ENCODE measurements at places on chromosomes 7 and 10.

DNA sequence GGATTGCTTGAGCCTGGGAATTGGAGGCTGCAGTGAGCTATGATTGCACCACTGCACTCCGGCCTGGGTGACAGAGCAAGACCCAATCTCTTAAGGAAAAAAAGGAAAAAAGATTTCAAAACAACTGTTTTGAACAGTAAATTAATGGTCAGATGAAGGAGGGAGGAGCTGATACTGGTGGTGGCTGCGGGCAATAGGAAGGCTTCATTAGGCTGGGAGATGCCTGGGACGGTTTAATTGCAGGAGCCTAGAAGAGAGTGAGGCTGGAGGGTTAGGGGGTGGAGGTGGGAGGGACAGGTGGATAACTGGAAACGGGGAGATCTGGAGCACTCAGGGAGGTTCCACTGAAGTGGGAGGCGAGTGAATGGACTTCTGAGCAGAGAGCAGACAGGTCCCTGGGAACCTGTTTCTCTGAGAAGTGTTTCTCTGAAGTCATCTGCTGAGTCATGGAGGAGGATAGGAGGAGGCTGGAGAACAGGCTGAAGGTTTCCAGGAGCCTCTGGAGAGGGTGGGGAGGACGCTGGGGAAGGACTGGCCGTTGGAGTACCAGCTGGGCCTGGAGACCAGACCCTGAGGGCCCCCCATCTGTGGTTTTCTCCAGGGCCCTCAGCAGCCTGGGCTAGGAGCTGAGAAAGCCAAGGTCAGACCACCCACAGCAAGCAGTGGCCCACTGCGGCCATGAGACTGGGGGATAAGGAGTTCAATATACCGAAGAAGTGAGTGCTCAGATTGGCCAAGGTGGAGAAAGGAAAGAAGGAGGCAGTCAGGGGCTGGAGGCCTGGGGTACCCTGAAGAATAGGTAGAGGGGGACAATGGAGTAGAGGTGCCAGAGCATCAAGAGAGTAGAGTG lies 14.4 kb upstream of the YWHAG start:
- DNase-seq = no peak

DNA sequence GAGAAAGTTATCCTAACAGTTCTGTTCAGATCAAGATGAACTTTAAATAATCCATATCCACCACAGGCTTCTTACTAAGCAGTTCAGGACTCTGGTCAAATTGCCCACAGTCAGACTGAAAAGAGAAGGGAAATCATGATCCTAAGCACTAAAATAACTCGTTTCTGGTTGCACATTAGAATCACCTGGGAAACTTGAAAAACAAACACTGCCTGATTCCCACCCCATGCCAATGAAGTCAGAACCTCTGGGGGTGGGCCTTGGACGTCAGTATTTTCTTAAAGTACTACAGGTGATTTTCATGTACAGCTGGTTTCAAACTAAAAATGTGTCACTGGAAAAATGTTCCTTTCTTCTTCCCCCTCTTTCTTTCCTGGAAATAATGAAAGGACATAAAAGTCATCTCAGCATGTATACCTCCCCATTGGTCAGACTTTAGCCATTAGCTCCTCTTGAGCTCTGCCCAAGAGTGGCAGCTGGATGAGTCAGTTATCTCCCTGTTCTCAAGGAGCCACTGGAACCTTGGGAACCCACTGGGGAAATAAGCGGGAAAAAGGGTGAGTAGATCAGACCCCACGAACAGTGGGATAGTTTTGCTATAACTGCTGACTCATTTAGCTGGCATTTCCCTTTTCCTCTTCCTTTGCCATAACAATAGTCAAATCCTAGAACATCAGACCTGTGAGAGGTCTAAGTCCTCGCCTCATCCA lies 75.3 kb upstream of the IL6 start:
- no peak for DNase-seq

DNA sequence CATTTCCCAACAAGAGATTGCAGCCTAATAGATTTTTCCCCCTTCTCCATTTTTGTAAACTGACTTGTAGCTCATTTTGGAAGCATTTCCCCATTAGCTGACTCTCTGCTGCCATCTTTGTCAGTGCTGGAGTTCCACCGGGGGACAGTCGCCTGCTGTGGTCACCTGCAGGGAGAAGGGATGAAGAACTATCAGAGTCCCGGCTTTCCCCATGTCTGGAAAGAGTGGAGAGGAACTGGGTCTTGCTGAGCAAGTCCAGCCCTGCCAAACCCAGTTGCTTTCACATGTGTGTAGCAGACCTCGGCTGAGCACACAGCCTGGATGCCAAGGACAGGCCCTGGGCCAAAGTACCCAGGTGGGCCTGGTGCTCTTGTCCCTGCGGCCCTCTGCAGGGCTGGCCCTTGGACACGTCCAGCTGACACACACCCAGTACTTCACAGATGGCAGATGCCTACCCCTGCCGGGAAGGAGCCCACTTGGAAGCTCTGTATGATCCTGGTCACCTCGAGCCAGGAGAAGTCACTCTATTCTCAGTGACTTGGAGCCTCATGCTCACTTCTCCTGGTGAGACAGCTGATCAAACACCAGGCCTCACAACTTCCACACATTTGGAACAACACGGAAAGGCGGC lies 157.3 kb upstream of the NPVF start:
- no peak for DNase-seq

- DNase-seq = no peak
Measured at GRCh38 chr10:71021402-71021801, 133.0 kb upstream of the PCBD1 start.

DNA sequence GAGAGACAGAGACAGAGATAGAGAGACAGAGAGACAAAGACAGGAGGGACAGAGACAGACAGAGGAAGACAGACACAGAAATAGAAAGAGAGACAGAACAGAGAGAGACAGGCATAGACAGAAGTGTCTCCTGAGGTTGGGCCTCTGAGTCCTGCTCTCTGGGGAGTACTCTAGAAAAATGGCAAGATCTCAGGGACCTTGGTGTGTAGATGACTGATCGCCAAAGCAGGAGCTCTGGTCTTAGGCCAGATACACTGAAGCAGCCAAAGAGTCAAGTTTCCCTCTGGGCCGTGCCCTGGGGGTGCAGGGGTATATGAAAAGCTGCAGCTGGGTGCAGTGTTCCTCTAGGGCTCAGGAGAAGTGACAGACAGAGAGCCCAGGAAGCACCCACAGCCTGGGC lies 176.6 kb upstream of the TNS3 start:
- DNase-seq = no peak

GRCh38 chr10:10591715-10592341 lies 425.8 kb upstream of the CELF2 start:
- no peak for DNase-seq

GRCh38 chr7:112740667-112741066 lies 49.5 kb downstream of the TMEM168 start:
- DNase-seq = no peak

- DNase-seq = no peak
Measured at GRCh38 chr7:122273117-122273516, 31.4 kb downstream of the FEZF1 start.

- DNase-seq = no peak
Measured at GRCh38 chr7:47438411-47439029, 143.4 kb downstream of the TNS3 start.

DNA sequence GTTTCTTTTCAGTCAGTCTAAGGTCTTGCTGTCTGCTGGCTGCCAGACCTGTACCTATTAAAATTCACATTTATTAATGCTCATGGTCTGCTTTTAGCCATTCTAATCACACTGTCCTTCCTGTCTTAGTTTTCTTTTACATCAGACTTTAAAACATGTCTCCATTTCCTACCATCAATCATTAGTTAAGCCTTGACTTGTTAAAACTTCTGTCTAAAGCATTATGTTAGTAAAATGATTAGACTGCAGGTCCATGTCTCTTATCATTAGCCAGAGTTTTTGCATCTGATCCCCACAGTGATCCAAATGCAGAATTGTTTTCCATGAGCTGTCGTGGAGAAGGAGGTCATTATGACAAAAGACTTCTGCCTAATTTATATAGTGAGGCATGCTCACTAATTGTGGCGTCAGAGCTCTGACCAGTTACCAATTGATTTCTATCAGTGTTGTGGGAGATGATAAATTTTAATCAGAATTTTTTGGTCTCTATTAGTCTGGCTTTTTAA lies 226.5 kb downstream of the DKK1 start:
- no peak for DNase-seq

- no peak for DNase-seq
Measured at GRCh38 chr7:20470726-20471125, 140.0 kb downstream of the ITGB8 start.

GRCh38 chr10:241451-241850 lies 106.2 kb downstream of the ZMYND11 start:
- no peak for DNase-seq

DNA sequence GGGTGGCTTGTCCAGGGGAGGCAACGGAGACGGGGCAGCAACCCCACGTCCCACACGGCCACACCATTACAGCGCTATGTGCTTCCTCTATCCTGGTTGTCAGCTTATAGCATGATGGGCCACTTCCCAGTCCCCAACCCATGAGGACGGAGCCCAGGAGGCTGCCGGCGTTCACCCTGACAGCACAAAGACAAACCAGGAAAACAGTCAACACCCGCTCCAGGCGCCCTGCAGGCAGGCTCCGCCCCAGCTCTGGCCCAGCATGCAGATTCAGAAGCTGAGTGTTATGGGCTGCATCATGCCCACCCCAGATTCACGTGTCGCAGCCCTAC lies 14.8 kb downstream of the WDR86 start:
- DNase-seq = no peak
